Heart left ventricle (tissue), 16 donors: ENCODE measurements at places on chromosomes 2 and 18. TPM values are rescaled to one million over a fixed set of nuclear protein-coding genes. Genes with fewer than 3 reads are reported as not detected.

Gene PPP1R1C
- total RNA-seq: 23.4 TPM

DNA sequence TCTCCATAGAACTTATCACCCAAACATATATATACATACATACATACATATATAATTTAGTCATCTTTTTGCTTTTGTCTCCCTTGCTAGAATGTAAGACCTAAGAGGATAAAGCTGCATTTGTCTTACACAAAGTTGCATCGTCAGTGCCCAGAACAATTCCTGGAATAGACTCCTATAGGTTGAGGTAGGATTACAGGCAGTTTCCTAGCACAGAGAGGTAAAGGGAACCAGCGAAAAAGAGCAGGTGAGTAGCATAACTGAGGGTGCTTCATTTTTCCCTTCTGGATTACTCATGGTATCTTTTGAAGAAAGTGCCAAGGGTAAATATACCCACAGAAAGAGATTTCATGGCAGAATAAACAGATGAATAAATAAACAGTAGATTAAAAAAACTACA, 68.1 kb upstream of the AMMECR1L start:
- DNase-seq: no peak
- no peak overlapping the region for H3K27ac ChIP-seq
- H3K4me3 ChIP-seq: no peak overlapping the region
- no peaks in the 10 kb centered on the region for H3K27me3 ChIP-seq

GRCh38 chr2:23430263-23430662, 45.3 kb downstream of the KLHL29 start:
- H3K4me1 ChIP-seq: no peaks in the 10 kb centered on the region
- H3K27ac ChIP-seq: no peak overlapping the region
- H3K4me3 ChIP-seq: no peak overlapping the region

DNA sequence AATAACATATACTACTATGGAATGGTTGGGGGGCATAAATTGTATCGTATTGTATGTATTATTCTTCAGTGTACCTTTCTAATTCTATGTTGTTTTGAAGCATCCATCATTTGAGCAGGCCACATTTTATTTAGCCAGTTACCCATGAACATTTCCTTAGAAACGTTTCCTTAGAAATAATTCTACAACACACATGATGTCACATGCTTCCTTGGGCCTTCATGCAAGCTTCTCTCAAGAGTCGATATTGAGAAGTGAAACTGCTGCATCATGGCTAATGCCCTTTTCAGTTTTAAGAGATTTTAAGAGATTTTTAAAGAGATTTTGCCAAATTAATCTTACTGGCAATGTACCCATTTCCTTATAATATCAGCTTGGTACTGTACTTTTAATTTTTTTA, 63.9 kb downstream of the ALPK2 start:
- no peak for DNase-seq
- H3K36me3 ChIP-seq: no peaks in the 10 kb centered on the region
- H3K27ac ChIP-seq: no peak overlapping the region
- no peaks in the 10 kb centered on the region for H3K27me3 ChIP-seq
- H3K4me1 ChIP-seq: peaks cover 34% of the 10 kb centered on the region

DNA sequence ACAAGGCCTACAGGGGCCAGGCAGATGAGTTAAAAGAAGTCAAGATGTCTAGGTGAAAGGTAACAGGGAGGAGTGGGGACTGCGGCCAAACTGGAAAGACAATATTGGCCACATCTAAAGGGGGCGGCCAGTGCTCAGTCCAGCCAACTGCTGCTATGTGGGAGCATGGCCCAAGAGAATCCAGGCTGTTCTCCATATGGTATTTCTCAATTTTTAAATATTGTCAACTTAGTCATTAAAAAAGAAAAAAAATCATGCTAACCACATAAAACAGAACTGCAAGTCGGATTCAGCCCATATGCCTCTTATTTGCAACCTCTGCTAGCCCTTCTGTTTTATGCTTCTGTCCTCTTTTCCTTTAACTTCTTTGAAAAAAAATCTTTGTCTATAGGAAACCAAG, 14.8 kb downstream of the TRABD2A start:
- H3K27me3 ChIP-seq: no peaks in the 10 kb centered on the region
- no peak for DNase-seq
- no peak overlapping the region for H3K27ac ChIP-seq
- H3K4me3 ChIP-seq: no peak overlapping the region

DNA sequence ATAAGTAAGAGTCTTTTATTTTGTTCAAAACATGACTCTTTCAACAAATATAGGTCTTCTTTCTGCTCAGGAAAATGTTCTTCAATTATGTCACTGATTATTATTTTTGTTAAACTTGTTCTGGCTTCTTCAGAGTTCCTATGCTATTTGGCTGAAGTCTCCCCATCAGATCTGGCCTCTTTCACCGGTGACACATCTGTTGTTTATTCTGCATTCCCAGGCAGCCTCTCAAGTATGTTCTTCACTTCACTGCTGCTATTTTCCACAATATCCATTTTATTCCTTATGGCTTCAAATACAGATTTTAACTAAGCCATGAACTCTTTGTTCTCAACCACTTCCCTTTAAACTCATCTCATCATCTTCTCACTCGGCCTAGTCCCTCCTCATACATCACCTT, 45.7 kb downstream of the HDAC4 start:
- DNase-seq: no peak
- peaks cover 24% of the 10 kb centered on the region for H3K36me3 ChIP-seq
- peaks cover 18% of the 10 kb centered on the region for H3K4me1 ChIP-seq
- no peak overlapping the region for H3K4me3 ChIP-seq
